Stimulated activated naive CD8-positive, alpha-beta T cell treated with anti-CD3 and anti-CD28 coated beads, Interleukin-15, amount 100 ng/mL, for 72 hours (primary cell): ENCODE measurements at places on chromosomes 7 and 10.
A peak's percentile ranks its signal among the peaks of the same experiment; 100 is the strongest.

DNA sequence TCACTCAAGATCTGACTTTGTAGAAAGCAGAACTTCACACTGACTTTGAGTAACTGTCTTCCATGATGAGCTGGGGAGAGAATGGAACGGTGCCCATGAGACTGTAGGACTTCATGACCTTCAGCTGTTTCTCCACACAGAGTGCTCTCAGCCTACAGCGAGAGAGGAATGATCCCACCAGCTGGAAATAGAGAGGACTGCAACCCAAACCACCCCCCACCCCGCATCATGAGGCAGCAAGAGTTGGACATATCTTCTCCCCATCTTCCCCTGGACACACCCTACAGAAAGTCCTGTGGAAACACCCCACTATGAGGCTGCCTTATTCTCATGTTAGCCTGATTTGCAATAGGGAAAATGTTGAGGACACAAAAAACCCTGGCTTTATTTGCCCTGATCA lies 312.5 kb downstream of the PAXIP1 start:
- DNase-seq, result no peak

DNA sequence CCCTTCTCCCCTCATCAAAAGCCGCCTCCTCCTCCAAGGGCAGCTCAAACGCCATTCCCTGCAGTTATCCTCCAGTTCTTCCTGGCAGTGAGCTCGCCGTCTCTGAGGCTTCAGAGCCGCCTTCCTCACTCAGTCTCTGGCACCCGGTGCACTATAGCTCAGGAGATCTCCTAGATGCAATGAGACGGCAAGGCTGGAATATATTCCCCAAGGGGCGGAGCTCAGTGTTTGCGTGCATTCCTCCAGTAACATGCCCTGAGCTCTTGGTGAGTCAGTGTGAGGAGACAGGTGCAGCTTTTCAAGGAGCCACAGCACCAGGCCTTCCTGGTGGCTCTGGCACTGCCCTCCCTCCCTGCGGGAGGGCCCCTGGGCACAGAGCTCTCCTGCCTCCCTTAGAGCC lies 512.6 kb upstream of the FOXK1 start:
- DNase-seq, result no peak

- no peak for DNase-seq
Measured at GRCh38 chr7:44280636-44280992, 44.8 kb downstream of the CAMK2B start.

GRCh38 chr10:123480845-123481244 lies 185.3 kb upstream of the GPR26 start:
- no peak for DNase-seq

GRCh38 chr7:139526578-139527544 lies 3.4 kb downstream of the CLEC2L start:
- no peak for DNase-seq

DNA sequence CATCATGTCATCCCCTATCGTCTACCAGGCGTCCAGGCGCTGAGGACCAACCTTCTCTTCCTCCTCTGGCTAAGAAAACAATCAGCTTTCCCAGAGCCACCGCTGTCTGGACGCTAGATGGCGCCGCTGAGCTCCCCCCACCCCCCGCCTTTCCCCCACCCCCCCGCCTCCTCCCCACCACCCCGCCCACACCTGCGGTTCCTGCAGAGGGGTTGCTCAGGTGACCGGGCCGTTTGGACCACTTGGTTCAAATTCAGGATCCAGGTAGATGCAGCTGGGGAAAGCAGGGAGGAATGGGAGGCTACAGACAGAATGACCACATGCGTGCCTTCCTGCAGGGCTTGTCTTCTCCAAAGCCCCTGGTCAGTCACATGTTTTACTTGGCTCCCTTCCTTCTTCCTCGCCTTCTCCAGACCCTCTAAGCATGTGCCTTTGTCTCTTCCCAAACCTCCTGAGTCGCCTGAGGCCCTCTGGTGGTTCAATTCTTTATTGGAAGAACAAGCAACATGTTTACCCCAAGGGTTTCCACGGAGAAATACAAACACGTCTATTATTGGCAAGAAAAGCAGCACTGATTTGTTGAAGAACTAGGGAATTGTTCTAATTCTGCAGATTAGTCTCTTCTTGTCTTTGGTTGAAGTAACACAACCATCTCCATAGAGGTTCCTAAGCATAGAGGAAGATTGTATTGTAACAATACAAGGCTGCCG lies 24.7 kb downstream of the AOC1 start:
- DNase-seq, result peak; percentile 15

- DNase-seq, result no peak
Measured at GRCh38 chr7:38112075-38112474, 66.0 kb upstream of the STARD3NL start.

GRCh38 chr10:42962902-42963231 lies 114.0 kb upstream of the RET start:
- no peak for DNase-seq

- DNase-seq, result no peak
Measured at GRCh38 chr10:2834214-2834613, 233.1 kb upstream of the PFKP start.

GRCh38 chr10:130141460-130141859 lies 5.3 kb downstream of the GLRX3 start:
- DNase-seq, result no peak

- DNase-seq, result no peak
Measured at GRCh38 chr7:68718097-68718551, 880.2 kb upstream of the AUTS2 start.

- DNase-seq, result peak; percentile 29
Measured at GRCh38 chr7:86939197-86939814, 120.1 kb downstream of the ELAPOR2 start.

- no peak for DNase-seq
Measured at GRCh38 chr10:103833731-103834365, 21.5 kb downstream of the SH3PXD2A start.

GRCh38 chr7:155769701-155770100 lies 42.6 kb downstream of the SHH start:
- no peak for DNase-seq

GRCh38 chr10:69885379-69886013 lies 83.8 kb downstream of the COL13A1 start:
- DNase-seq, result no peak

- DNase-seq, result no peak
Measured at GRCh38 chr7:101537935-101538595, 91.0 kb downstream of the MYL10 start.
